CD4-positive, alpha-beta memory T cell (primary cell): ENCODE measurements at places on chromosomes 6 and 20. TPM values are rescaled to one million over a fixed set of nuclear protein-coding genes. Genes with fewer than 3 reads are reported as not detected.

DNA sequence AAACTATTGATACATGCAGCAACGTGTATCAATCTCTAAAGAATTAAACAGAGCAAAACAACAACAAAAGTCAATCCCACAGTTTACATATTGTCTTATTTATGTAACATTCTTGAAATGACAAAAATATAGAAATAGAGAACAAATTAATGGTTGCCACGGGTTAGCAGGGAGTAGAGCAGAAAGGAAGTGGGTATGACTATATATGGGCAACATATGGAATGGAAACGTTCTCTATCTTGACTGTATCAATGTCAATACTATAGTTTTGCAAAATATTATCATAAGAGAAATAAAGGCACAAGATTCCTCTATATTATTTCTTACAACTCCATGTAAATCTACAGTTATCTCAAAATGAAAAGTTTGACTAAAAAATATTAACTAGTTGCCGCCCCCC lies 12.8 kb downstream of the AK9 start:
- no peak for DNase-seq

ELOVL2 gene
- not detected for total RNA-seq

DNA sequence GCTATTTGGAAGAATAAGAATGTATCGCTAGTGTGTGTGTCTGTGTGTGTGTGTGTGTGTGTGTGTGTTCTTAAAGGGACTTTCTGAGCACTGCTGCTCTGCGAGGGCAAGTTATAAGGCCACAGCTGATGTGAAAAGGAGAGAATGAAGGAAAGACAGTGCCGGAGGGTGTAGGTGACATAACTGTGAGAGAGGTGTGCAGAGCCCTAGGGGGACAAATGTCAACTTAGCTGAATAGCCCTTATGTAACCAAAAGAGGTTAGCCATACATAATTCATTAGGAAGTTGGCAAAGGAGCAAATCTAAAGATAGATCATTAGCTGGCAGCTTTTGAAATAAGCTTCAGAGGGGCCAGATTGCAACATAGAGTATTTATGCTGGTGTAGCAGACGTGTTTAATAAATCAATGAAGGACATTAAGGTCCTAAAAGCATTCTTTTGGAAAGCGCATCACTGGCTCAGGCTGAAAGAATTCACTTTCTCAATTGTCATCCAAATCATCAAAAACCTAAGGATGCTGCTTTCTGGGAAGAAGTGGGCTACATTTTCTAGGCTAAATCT lies 81.0 kb downstream of the NDUFAF5 start:
- no peak for DNase-seq

- DNase-seq = no peak
Observed at GRCh38 chr20:48621376-48622078, 206.3 kb downstream of the PREX1 start.

OXT gene
- total RNA-seq = 1.5 TPM

GRCh38 chr20:17967521-17968365 lies 851 bp downstream of the SNX5 start:
- DNase-seq = no peak

DNA sequence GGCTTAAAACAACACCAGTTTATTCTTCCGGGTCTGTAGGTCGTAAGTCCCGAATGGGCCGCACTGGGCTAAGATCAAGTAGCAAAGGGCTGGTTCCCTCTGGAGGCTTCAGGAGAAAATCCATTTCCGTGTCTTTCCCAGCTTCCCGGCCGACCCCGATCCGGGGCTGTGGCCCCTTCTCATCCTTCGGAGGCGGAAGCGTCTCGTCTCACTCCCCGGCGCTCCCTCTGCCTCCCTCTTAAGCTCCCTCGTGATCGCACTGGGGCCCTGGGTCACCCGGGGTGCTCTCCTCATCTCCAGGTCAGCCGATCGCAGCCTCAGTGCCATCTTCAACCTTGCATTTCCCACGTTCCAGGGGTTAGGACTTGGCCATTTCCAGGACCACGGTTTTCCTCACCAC lies 199.4 kb downstream of the WDR27 start:
- no peak for DNase-seq

TNFRSF21 gene
- 0.23 TPM for total RNA-seq

- no peak for DNase-seq
Observed at GRCh38 chr20:17961587-17961940, 7.0 kb downstream of the SNX5 start.
